Activated naive CD4-positive, alpha-beta T cell treated with anti-CD3 and anti-CD28 coated beads, Interleukin-2, amount 10 ng/mL, durations not matched to agents 7 days and 5 days (primary cell): ENCODE measurements at places on chromosomes 4 and X.

DNA sequence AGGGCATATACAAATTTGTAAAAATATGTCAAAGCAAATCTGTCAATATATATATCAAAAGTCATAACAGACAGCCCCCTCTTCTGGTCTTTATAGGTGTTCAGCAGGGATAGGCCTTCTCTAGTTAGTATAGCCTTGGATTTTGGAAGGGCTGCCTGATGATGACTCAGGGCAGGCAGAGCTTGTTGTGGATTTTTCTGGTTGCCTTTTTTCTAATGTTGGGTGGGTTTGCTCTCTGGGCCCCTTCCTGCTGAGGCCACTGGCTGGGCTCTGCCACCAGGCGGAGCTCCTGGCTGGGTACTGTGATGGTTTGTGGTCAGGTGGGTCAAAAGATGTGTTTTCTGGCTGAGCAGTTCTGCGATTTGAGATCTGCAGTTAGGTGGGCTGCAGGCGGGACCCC lies 294.2 kb downstream of the GRIA2 start:
- H3K4me1 ChIP-seq = no peaks in the 10 kb centered on the region
- no peak for DNase-seq
- no peak overlapping the region for H3K27ac ChIP-seq
- no peaks in the 10 kb centered on the region for H3K36me3 ChIP-seq

DNA sequence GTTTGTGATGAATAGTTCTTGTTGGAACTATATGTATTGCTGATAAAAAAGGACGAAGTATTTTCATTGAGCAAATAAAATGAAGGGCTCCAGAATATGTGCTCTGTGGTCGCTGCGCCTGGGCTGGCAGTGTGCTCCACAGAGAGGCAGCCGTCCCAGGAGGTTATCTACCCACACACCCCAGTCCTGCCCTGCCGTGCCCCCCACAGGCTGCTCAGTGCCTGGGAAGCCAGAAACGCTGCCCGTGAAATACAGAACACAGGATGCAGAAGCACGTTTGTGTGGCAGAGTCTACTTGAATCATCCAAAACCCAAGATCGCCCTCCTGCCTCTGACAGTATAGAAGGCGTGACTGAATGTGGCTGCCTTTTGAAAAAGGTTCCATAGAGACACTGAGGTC lies 1.4 kb downstream of the CLDN22 start:
- no peak for DNase-seq
- H3K36me3 ChIP-seq = no peaks in the 10 kb centered on the region
- no peak overlapping the region for H3K4me3 ChIP-seq
- H3K4me1 ChIP-seq = peaks cover 11% of the 10 kb centered on the region
- no peak overlapping the region for H3K27ac ChIP-seq
- peaks cover 8% of the 10 kb centered on the region for H3K27me3 ChIP-seq

DNA sequence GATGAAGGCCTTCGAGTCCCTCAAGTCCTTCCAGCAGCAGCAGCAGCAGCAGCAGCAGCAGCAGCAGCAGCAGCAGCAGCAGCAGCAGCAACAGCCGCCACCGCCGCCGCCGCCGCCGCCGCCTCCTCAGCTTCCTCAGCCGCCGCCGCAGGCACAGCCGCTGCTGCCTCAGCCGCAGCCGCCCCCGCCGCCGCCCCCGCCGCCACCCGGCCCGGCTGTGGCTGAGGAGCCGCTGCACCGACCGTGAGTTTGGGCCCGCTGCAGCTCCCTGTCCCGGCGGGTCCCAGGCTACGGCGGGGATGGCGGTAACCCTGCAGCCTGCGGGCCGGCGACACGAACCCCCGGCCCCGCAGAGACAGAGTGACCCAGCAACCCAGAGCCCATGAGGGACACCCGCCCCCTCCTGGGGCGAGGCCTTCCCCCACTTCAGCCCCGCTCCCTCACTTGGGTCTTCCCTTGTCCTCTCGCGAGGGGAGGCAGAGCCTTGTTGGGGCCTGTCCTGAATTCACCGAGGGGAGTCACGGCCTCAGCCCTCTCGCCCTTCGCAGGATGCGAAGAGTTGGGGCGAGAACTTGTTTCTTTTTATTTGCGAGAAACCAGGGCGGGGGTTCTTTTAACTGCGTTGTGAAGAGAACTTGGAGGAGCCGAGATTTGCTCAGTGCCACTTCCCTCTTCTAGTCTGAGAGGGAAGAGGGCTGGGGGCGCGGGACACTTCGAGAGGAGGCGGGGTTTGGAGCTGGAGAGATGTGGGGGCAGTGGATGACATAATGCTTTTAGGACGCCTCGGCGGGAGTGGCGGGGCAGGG lies 568 bp downstream of the HTT start:
- H3K4me3 ChIP-seq = peak overlapping the region; percentile 84
- H3K27ac ChIP-seq = peak overlapping the region; percentile 94
- peaks cover 1% of the 10 kb centered on the region for H3K36me3 ChIP-seq
- H3K4me1 ChIP-seq = peaks cover 33% of the 10 kb centered on the region
- H3K27me3 ChIP-seq = peaks cover 4% of the 10 kb centered on the region

GRCh38 chrX:16100673-16101072 lies 22.7 kb upstream of the GRPR start:
- no peak overlapping the region for H3K27ac ChIP-seq
- H3K4me3 ChIP-seq = no peak overlapping the region
- no peaks in the 10 kb centered on the region for H3K4me1 ChIP-seq

GRCh38 chr4:53633608-53634007 lies 42.3 kb upstream of the LNX1 start:
- no peaks in the 10 kb centered on the region for H3K4me1 ChIP-seq
- DNase-seq = no peak

DNA sequence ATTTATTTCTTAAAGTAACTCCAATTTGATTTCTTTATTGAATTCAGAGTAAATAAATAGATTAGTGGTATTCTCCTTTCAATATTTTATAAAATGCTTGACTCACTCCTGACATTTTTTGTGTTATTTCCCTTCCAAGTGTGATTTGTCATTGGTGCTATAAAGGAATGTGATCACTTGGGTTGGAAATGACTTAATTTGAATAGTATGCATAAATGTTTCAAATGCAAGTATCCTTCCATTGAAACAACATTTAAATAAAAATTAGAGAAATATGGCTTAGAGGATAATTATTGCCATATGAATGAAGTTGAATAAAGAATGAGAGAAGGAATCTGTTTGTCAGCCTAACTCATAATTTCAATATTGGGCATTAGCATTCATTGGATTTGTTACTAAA lies 182.7 kb downstream of the PABPC4L start:
- H3K27ac ChIP-seq = no peak overlapping the region
- H3K36me3 ChIP-seq = no peaks in the 10 kb centered on the region
- H3K4me3 ChIP-seq = no peak overlapping the region
- no peak for DNase-seq
- no peaks in the 10 kb centered on the region for H3K4me1 ChIP-seq
- no peaks in the 10 kb centered on the region for H3K27me3 ChIP-seq

- H3K27ac ChIP-seq = no peak overlapping the region
- H3K4me3 ChIP-seq = no peak overlapping the region
- no peaks in the 10 kb centered on the region for H3K36me3 ChIP-seq
Measured at GRCh38 chrX:65900850-65901844, 138.7 kb downstream of the VSIG4 start.
